NCI-H187 (cell line): ENCODE measurements at places on chromosomes 3 and 15.
A peak's percentile ranks its signal among the peaks of the same experiment; 100 is the strongest.

GRCh38 chr3:195150181-195151118, 120.5 kb downstream of the XXYLT1 start:
- DNase-seq: peak; percentile 77

- DNase-seq: no peak
Measured at GRCh38 chr3:114308377-114308776, 14.5 kb downstream of the TIGIT start.

- no peak for DNase-seq
Measured at GRCh38 chr3:3157484-3157883, 22.0 kb downstream of the CRBN start.

GRCh38 chr3:144096016-144096415, 124.4 kb downstream of the DIPK2A start:
- DNase-seq: no peak

- no peak for DNase-seq
Measured at GRCh38 chr3:90016555-90016954, 909.1 kb downstream of the EPHA3 start.

- no peak for DNase-seq
Measured at GRCh38 chr3:79392479-79392878, 375.3 kb downstream of the ROBO1 start.

- no peak for DNase-seq
Measured at GRCh38 chr15:85099195-85099803, 117.6 kb downstream of the PDE8A start.

DNA sequence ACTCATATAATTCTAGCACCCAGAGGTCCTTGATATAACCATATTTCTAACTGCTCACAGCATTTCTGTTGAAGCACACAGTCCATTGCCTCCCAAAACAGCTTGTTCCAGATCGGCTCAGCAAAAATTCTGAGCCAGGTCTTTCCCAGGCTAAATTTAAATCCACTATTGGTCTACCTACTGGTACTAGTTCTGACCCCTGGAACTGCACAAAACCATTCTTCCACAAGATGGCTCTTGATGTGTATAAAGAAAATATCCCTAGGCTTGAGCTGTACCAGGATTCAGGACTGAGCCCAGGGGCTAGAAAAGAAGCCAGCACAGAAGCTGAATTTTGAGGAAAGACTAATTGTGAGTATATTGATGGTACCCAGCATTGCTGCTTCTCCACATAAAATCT, 75.4 kb upstream of the ABHD17C start:
- no peak for DNase-seq

DNA sequence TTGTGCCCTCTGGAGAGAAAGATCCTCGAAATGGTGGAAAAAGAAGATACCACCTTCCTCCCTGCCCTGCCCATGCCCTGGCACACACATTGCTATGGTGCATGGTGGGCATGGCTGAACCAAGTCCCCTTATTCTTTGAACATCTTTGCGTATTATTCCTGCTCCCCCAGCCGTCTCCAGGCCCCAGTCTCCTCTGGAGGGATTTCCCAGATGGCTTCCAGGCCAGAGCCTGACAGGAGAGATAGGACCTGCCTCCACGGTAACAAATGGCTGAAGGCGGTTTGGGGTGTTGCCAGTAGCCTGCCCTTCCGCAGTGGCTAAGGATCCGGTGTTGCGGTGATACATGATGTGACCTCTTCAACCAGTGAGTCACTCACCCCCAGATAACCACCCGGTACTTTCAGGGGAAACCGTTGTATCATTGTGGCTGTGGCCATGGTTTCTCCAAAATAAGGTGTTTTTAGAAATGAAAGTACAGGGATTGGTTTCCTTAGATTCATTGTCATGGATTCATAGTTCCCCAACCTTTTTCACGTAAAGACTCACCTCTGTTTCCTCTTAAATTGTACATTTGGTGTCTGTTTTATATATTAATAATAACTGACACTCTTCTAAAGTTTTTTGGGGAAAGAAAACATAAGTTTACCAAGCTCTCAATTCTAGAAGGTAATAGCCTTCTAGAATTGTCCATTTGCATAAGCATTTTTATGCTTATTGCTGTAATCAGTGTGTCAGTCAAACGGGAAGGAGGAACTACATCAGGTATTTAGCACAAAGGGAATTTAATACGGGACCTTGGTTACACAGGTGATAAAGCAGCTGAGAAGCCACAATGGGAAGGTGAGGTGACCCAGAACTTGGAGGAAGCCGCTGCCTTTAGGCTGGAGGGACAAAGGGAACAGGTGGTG, 25.9 kb downstream of the SMAD3 start:
- no peak for DNase-seq

DNA sequence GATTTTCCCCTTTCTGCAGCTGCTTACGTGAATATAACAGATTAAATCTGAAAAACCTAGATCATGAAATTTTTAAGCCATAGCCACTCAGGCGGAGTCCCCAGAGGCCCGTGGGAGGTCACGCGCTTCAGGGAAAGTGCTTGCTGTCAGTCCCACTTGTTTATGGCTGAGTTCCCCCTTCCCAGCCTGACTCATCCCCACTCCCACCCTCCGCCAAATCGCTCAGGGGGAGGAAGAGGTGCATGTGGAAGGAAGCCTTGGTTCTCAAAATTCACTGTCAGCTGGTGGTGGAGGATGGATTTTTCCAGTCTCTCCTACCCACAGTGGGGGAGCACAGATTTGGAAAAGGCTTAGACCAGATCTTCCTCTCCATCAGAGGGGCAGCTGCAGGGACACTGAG, 67.4 kb downstream of the CORO2B start:
- no peak for DNase-seq

DNA sequence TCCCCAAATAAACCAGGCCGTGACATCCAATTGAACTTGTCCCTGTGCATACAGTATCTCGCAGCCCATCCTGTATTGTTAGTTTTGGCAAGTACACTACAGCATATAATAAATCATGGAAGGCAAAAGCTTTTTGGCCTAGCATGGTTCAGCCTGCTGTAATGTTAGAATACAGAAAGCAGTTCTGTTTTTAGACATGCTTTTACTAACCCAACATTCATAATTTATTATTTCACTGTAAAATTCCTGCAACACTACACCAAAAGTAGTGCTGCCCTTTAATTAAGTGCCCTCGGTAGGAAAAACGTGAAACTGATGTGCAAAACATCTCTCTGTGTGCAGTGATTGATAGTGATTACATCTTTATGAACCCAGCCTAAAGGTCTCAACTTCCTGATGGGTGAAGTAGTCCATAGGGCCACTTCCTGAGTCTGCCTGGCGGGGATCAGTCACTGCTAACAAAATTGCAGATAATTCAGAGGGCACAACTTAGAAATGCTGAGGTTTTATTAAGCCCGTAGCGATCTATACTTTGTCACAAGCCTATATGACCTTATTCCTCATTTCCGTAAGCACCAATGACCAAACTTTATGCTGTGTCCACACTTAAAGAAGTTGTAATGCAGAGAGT, 227.8 kb downstream of the CDIN1 start:
- DNase-seq: no peak

- DNase-seq: no peak
Measured at GRCh38 chr15:65655026-65655425, 33.3 kb downstream of the SLC24A1 start.

GRCh38 chr15:87763837-87764236, 492.7 kb downstream of the NTRK3 start:
- DNase-seq: no peak

DNA sequence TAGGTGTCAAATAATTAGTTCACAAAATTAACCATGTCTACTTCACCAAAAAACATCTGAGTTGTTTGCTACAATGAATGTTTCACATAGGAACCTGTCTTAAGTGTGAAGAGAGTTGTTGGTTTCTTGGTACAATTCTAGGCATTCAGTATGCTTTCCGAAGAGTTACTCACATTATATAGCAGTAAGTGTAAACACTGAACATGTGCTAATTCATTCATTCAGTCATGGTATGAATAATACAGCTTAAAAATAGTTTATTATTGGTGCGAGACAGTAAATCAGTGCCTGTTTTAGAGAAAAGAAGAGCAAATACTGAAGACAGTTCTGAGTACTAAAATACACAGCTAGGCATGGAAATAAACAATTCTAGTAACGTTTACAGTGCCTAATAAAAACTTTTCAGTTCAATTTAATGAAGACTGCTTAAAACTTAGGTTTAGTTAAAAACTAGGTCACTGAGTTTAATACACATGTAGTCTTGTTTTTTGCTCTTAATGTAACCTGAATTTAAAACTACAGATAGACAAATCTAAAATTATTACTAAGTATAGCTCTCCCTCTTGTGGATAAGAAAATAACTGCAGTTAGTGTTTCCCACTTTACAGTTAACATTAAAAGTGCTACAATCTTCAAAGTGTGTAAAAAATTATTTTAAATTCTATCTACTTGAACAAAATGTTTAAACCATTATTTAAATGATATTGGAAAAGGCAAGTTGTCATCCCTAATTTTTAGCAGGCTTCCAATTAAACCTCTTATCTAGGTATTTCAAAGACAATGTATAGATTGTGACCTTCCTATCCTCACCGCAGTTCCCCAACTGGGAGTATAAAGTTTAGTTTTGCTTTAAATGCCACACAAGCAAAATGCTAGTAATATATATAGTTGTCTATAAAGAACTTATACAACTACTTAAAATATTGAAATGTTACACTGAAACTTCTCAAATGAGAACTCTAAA, 20.1 kb upstream of the ZCWPW2 start:
- no peak for DNase-seq

DNA sequence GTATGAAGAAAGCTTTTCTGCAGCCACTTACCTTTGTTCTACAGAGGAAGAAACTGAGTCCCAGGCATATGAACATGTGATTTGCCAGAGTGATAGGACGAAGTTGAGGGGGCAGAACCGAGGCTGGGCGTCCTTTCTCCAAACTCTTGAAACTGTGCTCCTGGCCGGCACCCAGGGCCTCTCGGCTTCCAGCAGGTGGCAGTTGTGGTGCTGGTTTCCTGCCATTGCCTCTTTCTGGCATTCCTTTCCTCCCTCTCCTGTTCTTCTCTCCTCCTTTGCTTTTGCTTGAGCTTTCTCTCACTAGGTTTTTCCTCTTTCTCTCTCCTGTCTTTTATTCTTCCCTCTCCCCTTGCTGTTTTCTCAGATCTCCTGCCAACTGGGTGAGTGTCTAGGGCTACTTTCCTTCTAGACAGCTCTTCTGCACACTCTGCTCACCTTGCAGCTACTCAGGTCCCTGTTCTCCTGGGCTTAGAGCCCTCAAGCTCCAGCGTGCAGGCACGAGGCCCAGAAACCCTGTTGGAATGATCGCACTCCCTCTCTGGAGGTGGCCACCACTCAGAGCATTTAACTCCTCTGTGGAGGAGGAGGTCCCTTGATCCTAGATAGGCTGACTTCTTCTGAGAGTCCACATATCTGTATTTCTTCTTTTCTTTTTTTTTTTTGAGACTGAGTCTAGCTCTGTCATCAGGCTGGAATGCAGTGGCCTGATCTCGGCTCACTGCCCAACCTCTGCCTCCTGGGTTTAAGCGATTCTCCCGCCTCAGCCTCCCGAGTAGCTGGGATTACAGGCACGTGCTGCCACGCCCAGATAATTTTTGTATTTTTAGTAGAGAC, 26.2 kb downstream of the TRAK1 start:
- DNase-seq: no peak

GRCh38 chr3:177681852-177682251, 484.6 kb upstream of the TBL1XR1 start:
- no peak for DNase-seq

- DNase-seq: no peak
Measured at GRCh38 chr15:52491472-52491871, 37.2 kb downstream of the MYO5A start.

DNA sequence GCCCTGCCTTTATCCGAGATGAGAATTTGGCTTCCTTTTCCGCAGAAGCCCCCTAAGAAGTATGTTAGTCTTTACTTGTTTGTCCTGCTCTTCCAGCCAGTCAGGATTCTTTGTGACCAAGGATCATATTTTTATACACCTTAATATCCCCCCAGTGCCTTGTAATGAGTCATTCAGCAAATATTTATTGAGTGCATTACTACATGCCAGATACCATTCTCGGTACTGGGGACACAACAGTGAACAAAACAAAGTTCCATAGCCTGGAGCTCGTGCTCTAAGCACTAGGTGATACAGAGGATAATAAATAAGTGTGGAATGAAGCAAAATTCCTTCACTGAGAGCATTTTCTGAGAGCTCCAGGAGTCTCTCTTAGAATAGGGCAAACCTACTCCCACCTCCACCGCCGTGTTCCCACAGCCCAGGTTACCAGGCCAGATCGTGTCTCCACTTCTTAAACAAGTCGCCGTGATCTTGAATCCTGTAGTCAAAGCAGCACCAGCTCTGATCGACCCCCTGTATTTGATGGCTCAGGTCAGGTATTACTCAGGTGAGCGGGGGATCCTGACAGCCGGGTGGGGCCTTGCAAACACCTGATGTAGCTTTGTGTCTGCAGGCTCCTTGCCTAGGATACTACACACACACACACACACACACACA, 18.5 kb downstream of the TTC21A start:
- DNase-seq: no peak

DNA sequence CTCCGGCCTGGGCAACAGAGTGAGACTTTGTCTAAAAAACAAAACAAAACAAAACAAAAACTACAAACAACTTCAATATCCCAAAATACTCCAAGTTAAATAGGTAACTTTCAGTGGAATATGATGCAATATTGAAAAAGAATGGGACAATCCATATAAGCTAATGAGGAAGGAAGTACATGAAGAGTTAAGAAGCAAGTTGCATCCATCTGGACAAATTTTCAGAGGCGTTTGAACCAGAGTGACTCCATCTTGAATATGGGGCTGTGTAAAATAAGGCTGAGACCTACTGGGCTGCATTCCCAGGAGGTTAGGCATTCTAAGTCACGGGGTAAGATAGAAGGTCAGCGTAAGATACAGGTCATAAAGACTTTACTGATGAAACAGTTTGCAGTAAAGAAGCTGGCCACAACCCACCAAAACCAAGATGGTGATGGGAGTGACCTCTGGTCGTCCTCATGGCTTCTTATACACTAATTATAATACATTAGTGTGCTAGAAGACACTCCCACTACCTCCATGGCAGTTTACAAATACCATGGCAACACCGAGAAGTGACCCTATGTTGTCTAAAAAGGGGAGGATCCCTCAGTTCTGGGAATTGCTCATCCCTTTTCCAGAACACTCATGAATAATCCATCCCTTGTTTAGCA, 58.1 kb upstream of the LCTL start:
- no peak for DNase-seq

GRCh38 chr3:159922861-159923312, 65.7 kb upstream of the IL12A start:
- DNase-seq: no peak
